Karpas-422 (cell line): ENCODE measurements at places on chromosomes 1 and 21.

- H3K27me3 ChIP-seq, result no peaks in the 10 kb centered on the region
- H3K4me3 ChIP-seq, result no peak overlapping the region
- no peak for DNase-seq
- H3K36me3 ChIP-seq, result no peaks in the 10 kb centered on the region
Observed at GRCh38 chr1:224996266-224996665, 66.8 kb downstream of the DNAH14 start.

DNA sequence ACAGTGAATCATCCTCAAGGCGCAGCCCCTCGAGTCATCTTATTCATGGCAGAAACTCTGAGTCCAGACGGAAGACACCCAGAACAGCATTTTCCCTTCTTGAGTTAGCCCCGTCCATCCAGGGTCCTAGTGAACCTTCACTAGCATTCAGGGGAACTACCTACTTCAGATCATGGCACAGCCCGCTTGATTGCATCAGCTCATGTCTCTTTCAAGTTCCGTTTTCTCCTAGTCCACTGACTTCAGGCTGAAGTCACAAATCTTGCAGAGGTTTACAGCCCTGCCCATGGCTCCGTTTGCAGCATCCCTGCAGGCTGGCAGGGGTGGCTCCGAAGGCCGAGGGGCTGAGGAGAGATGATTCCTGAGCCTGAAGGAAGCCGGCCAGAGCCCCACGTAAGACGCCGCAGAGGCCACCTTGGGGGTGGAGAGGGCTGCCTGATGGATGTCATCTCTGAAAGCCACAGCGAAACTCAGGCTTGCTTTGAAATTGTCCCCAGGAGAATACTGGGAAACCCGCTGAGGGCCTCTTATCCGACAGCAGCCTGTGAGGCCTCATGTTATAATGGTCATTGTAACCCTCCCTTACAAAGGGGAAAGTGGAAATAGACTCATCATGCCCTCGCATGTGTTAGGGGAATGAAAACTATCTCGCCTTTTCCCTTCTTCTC lies 310.2 kb upstream of the AJAP1 start:
- no peaks in the 10 kb centered on the region for H3K36me3 ChIP-seq
- DNase-seq, result peak; percentile 78
- no peak overlapping the region; the same call in 1 of the 2 replicates for H3K27ac ChIP-seq
- 0 out of 2 replicates have a peak overlapping the region, but pooled peaks have one; percentile 9 for H3K4me3 ChIP-seq
- peaks cover 13% of the 10 kb centered on the region for H3K4me1 ChIP-seq

DNA sequence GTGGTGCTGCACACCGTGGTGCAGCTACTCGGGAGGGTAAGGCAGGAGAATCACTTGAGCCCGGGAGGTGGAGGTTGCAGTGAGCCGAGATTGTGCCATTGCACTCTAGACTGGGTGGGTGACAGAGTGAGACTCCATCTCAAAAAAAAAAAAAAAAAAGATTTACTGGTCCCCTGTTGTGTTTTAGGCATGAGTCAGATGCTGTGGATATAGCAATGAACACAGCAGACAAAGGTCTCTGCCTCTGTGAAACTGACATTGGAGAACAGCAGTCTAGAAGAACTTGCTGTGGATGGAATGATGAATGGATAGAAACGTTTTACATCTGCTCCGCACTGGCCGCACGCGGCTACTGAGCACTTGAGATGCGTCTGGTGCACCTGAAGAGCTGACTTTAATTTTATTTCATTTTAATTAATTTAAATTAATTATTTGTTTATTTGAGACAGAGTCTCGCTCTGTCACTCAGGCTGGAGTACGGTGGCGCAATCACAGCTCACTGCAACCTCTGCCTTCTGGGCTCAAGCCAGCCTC lies 24.5 kb upstream of the EPHA2 start:
- DNase-seq, result no peak
- H3K4me1 ChIP-seq, result no peaks in the 10 kb centered on the region
- no peaks in the 10 kb centered on the region for H3K27me3 ChIP-seq
- H3K27ac ChIP-seq, result no peak overlapping the region
- no peaks in the 10 kb centered on the region for H3K36me3 ChIP-seq

- H3K36me3 ChIP-seq, result no peaks in the 10 kb centered on the region
- no peak overlapping the region for H3K4me3 ChIP-seq
- no peaks in the 10 kb centered on the region for H3K27me3 ChIP-seq
- DNase-seq, result no peak
Observed at GRCh38 chr1:71950579-71950978, 331.8 kb downstream of the NEGR1 start.

DNA sequence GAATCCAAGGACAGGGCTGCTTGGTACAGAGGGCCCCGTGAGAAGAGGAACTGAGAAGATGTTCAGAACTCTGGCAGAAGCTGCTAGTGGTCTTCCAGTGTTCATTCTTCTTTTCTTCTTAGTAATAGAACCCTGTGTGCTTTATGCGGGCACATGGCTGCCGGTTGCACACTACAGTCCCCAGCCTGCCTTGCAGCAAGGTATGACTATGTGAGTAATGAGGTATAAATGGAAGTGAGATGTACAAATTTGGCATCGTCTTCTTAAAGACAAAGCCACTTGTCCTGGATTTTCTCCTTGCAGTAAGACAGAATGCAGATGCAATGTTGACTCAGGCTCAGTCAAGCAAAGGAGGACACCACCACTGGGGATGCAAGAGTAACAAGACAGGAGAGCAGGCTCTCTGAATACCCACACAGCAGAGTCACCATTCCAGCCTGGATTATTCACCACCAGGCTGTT lies 15.0 kb upstream of the ATP1B1 start:
- no peaks in the 10 kb centered on the region for H3K36me3 ChIP-seq
- H3K27ac ChIP-seq, result no peak overlapping the region
- DNase-seq, result no peak
- no peak overlapping the region for H3K4me3 ChIP-seq
- H3K27me3 ChIP-seq, result 0 out of 2 replicates have a peak, but pooled peaks cover 2% of the 10 kb centered on the region

DNA sequence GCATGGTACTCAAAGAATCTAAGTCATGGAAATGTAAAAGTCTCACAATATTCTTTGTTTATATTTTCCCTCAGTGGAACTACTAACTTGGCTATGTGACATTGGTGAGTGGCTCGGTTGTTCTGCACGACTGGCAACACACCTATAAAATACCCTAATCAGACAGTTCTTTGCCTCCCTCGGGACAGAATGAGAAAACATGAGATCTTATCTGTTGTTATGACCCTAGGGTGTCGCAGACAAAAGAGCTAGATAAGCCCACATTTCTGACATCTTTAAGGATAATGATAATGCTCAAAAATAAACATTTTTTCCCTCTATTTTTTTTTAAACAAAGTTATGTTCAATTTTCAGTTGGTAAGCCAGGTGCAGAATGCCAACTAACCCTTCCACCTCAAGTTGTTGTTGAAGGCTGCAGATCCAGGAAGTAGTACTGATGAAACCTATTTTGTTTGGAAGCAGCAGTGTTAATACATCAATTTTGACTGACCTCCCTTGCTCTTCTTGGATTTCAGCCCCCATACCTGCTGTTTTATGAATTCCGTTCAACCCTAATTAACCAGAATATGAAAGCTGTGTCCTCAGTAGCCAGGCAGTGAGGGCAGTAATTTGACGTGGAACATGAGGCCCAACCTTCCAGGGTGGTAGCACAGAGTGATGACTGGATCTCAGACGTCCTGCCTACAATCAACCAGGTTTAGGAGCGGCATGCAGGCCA lies 108.7 kb upstream of the DUSP10 start:
- H3K4me1 ChIP-seq, result no peaks in the 10 kb centered on the region
- no peaks in the 10 kb centered on the region for H3K27me3 ChIP-seq
- no peak overlapping the region for H3K27ac ChIP-seq

DNA sequence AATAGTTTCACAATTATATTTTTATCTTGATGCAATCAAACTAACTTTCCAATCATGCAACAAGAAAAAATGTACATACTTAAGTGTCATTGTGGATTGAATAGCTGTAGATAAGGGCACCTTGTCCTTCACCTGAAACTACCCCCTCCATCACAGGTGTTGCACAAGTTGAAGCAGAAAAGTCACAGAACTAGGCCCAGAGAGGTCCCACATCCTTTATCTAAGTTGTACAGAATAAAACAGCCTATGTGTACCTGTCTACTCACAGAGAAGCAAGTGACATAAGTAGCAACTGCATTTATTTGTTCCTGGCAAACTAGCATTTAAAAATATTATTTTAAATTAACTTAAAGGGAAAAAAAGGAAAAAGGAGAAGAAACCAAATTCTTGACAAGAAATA lies 256.8 kb downstream of the FAF1 start:
- peaks cover 26% of the 10 kb centered on the region for H3K4me1 ChIP-seq
- H3K36me3 ChIP-seq, result no peaks in the 10 kb centered on the region
- no peak for DNase-seq
- H3K27ac ChIP-seq, result no peak overlapping the region
- H3K4me3 ChIP-seq, result no peak overlapping the region
- no peaks in the 10 kb centered on the region for H3K27me3 ChIP-seq

GRCh38 chr1:14246471-14246870 lies 352.0 kb upstream of the KAZN start:
- no peaks in the 10 kb centered on the region for H3K27me3 ChIP-seq
- no peak for DNase-seq
- H3K4me1 ChIP-seq, result peaks cover 48% of the 10 kb centered on the region
- no peak overlapping the region for H3K4me3 ChIP-seq

- no peak overlapping the region for H3K27ac ChIP-seq
- peaks cover 8% of the 10 kb centered on the region for H3K4me1 ChIP-seq
- no peak for DNase-seq
- H3K4me3 ChIP-seq, result no peak overlapping the region
- H3K36me3 ChIP-seq, result no peaks in the 10 kb centered on the region
Observed at GRCh38 chr1:62311473-62311943, 7.7 kb downstream of the KANK4 start.

- H3K4me3 ChIP-seq, result peak overlapping the region; percentile 67
- H3K4me1 ChIP-seq, result peaks cover 76% of the 10 kb centered on the region
- peaks cover 59% of the 10 kb centered on the region for H3K36me3 ChIP-seq
- DNase-seq, result peak; percentile 60
- 0 out of 2 replicates have a peak overlapping the region, but pooled peaks have one; percentile 53 for H3K27ac ChIP-seq
Observed at GRCh38 chr1:42684139-42684538, 1.9 kb downstream of the YBX1 start.
